ENCODE measurements at places on chromosomes 7 and 10. TPM values are rescaled to one million over a fixed set of nuclear protein-coding genes. Genes with fewer than 3 reads are reported as not detected.

- no peaks in the 10 kb centered on the region for H3K36me3 ChIP-seq
- H3K4me1 ChIP-seq: no peaks in the 10 kb centered on the region
- no peaks in the 10 kb centered on the region for H3K27me3 ChIP-seq
Observed at GRCh38 chr7:40301486-40302068, 166.8 kb downstream of the SUGCT start.

GRCh38 chr10:132248455-132249225 lies 59.1 kb downstream of the STK32C start:
- H3K36me3 ChIP-seq: no peaks in the 10 kb centered on the region
- H3K27ac ChIP-seq: no peak overlapping the region

- no peak overlapping the region for H3K27ac ChIP-seq
- H3K4me3 ChIP-seq: no peak overlapping the region
- no peaks in the 10 kb centered on the region for H3K36me3 ChIP-seq
- DNase-seq: no peak
- H3K27me3 ChIP-seq: no peaks in the 10 kb centered on the region
Observed at GRCh38 chr10:84248794-84249193, 3.9 kb downstream of the RGR start.

GRCh38 chr7:81469869-81470723 lies 299.8 kb downstream of the HGF start:
- DNase-seq: peak; percentile 68
- H3K4me1 ChIP-seq: no peaks in the 10 kb centered on the region
- no peaks in the 10 kb centered on the region for H3K36me3 ChIP-seq
- H3K27me3 ChIP-seq: no peaks in the 10 kb centered on the region
- H3K27ac ChIP-seq: no peak overlapping the region

- H3K27me3 ChIP-seq: no peaks in the 10 kb centered on the region
- H3K36me3 ChIP-seq: no peaks in the 10 kb centered on the region
- DNase-seq: no peak
- no peaks in the 10 kb centered on the region for H3K4me1 ChIP-seq
- no peak overlapping the region for H3K4me3 ChIP-seq
- no peak overlapping the region for H3K27ac ChIP-seq
Observed at GRCh38 chr10:31215052-31215451, 104.0 kb upstream of the ZEB1 start.

DNA sequence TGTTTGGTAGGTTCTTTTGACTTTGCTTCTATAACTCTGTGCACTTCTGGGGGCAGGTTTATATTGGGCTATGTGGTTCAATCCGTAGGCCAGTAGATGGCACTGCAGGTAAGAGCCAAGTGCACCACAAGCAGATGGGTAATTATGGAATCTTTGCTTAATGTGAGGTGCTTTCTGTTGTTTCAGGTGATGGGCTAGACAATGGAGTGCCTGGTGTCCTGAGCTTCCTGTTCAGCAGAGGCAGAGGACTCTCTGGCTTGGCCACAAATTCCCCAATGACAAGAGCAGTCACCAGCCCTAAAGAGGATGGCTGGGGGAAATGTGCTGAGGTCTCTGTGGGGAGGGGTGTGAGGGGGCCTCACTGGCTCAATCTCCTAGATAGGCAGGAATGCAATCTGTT lies 455.0 kb downstream of the CCSER2 start:
- DNase-seq: no peak
- H3K4me3 ChIP-seq: no peak overlapping the region

DNA sequence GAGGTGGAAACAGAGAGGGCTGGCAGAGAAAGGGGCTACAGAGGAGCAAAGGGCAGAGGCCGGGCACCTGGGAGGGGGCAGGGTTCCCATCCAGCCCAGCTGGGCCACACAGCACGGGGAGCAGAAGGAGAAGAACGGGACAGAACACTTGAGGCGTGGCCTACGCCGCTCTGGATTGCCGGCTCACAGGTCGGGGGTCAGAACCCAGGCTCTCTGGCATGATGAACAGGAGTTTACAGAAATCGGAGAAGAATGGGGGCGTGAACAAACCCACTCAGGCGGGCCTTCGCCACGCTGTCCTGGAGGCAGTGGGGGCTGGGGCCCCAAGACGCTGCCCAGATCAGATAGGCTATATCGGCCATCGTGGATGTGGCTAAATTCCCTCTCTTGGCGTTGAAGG lies 362.2 kb upstream of the SHH start:
- no peaks in the 10 kb centered on the region for H3K36me3 ChIP-seq
- DNase-seq: no peak
- H3K27me3 ChIP-seq: no peaks in the 10 kb centered on the region
- H3K27ac ChIP-seq: no peak overlapping the region
- no peaks in the 10 kb centered on the region for H3K4me1 ChIP-seq

DNA sequence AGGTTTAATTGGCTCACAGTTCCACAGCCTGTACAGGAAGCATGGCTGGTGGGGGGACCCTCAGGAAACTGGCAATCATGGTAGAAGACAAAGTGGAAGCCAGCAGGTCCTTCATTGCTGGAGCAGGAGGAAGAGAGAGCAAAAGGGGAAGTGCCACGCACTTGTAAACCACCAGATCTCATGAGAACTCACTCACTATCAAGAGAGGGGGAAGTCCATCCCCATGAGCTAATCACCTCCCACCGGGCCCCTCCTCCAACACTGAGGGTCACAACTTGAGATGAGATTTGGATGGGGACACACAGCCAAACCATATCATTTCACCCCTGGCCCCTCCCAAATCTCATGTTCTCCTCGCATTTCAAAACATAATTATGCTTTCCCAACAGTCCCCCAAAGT lies 171.9 kb upstream of the CACNA2D1 start:
- H3K36me3 ChIP-seq: no peaks in the 10 kb centered on the region
- no peak overlapping the region for H3K4me3 ChIP-seq
- no peaks in the 10 kb centered on the region for H3K4me1 ChIP-seq

GRCh38 chr7:156327474-156327873 lies 313.1 kb upstream of the RNF32 start:
- no peaks in the 10 kb centered on the region for H3K36me3 ChIP-seq
- H3K27ac ChIP-seq: no peak overlapping the region
- H3K4me3 ChIP-seq: no peak overlapping the region
- DNase-seq: no peak

- H3K4me1 ChIP-seq: peaks cover 6% of the 10 kb centered on the region
- no peak overlapping the region for H3K4me3 ChIP-seq
- H3K27me3 ChIP-seq: peaks cover 38% of the 10 kb centered on the region
- H3K36me3 ChIP-seq: peaks cover 18% of the 10 kb centered on the region
- H3K27ac ChIP-seq: no peak overlapping the region
- no peak for DNase-seq
Observed at GRCh38 chr7:73435471-73436009, 2.0 kb downstream of the FZD9 start.

DNA sequence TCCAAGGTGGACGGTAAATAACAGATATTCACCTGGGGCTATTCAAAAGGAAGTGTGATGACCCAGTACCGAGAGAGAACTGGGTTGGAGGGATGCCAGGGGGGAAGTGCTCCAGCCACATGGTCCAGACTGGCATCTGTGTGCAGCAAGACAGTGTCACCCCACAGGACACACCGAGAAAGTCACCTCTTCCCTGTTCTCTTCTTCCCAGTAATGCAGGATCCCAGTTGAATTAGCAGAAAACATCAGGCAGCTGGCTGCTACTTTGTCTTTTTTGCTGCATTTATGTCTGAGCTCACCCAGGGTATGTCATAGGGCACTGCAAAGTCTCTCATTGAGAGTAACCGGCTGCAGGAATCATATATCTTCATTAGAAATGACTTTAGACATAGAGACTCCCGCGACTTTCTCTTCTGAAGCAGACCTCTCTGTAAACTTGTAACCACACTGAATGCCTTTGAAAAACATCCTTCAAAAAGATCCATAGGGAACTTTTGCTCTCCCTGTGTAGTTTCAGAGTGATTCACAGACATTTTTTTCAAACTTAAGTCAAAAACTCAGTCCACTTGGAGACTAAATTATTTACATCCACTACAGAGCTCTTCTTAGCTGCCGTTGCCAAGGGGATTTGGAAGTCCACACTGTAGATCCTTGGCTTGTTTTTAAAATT lies 609.0 kb upstream of the DPP6 start:
- DNase-seq: no peak
- no peaks in the 10 kb centered on the region for H3K27me3 ChIP-seq
- no peak overlapping the region for H3K4me3 ChIP-seq
- no peak overlapping the region for H3K27ac ChIP-seq
- no peaks in the 10 kb centered on the region for H3K36me3 ChIP-seq

Gene IFIT1B
- total RNA-seq: not detected

Gene HYAL4
- not detected for total RNA-seq

Gene POM121C
- 35.7 TPM for total RNA-seq

Gene CALML3
- total RNA-seq: not detected

Gene FBXL13
- total RNA-seq: 3.4 TPM
